ENCODE measurements at places on chromosomes 2 and 18. TPM values are rescaled to one million over a fixed set of nuclear protein-coding genes. Genes with fewer than 3 reads are reported as not detected.

GRCh38 chr2:21544392-21544791 lies 420.6 kb downstream of the TDRD15 start:
- DNase-seq = no peak

DNA sequence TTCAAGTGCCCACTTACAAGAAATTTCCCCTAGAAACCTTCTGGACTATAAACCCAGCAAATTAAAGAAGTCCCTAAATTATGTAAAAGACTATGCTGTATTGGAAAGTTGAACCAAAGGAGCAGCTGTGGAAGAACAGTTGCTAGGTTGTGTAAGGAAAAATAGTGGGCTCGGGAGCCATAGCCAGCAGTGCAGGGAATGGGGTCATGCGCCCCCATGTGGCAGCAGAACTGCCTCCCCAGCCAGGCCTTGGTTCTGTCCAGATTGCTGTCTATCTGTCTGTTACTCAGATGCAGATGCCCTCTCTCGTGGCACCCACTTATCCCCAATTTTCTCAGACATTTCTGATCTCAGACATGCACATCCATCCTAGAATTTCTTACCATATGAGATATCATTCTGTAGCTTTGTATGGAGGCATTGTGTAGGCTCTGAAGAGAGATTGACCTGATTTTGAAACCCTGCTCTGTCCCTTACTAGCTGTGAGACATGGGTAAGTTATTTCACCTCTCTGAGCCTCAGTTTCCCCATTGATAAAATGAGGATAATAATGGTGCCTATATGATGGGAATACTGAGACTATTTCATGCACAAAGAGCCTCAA lies 258.3 kb downstream of the SS18 start:
- DNase-seq = peak; percentile 11

DNA sequence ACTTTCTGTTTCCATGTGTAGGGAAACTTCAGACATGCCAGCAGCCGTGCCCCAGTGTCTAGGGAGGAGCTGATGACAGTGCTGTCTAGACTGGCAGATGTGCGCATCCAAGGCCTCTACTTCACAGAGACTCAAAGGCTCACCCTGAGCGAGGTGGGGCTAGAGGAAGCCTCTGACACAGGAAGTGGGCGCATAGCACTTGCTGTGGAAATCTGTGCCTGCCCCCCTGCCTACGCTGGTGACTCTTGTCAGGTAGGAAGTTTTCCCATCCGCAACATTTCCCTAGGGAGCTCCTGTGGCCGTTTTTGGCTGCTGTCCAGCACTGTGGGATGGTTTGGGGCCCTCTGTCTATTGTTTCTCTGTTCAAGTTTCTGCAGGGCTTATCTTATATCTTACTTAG lies 143.1 kb upstream of the TTC39C start:
- DNase-seq = no peak

DNA sequence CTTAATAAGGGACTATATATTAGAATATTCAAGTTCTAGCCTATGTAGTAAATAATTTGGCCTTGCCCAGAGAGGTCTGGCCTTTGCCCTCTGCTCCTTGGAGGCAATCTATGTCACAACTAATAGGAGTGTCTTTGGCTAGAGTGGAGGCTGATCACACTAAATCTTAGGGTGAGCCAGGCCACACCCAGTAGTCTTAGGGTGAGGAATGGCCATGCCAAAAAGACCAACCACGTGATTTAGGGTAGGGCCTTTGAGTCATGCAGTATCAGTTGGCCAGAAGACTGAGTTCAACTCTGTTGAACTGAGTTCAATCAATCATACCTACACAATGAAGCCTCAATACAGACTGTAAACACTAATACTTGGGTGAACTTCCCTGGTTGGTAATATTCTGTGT lies 26.0 kb upstream of the FLACC1 start:
- DNase-seq = no peak

- DNase-seq = no peak
Measured at GRCh38 chr2:215683295-215683694, 247.4 kb upstream of the FN1 start.

- no peak for DNase-seq
Measured at GRCh38 chr18:70559446-70559845, 270.6 kb downstream of the SOCS6 start.

DNA sequence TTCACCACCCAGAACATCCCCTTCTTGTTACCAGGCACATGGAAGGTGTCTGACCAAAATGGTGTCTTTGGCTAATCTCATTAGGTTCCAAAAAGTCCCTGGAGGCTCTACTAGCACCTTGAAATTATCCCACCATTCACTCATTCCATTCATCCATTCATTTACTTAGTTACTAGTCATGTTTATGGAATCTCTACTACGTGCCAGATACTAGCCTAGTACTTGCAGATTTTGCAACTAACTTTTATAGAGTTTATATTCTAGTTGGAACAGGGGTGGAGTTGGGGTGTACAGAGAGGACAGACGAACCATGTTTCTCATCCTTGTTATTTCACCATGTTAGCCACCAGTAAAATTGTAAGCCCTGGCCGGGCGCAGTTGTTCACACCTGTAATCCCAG lies 4.0 kb upstream of the NOP58 start:
- no peak for DNase-seq

DNA sequence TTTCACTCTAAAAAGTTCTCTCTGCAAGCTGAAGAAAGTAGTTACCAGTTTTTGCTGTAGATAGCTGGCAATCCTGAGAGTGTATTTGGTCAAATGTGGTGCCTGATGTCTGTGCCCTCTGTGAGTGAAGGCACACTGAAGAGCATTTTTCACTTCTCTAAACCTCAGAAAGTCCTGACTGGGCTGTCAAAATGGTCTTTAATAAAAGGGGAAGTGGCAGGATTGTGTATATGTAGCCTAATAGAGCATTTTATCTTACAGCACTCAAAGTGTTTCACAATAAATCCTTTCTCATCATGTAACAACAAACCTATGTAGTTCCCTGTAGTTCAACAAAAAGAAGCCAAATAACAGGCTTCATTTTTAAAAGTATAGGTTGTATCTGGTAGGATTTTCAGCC lies 1552.3 kb upstream of the SLC39A10 start:
- no peak for DNase-seq

The SLC38A11 gene
- total RNA-seq = not detected

DNA sequence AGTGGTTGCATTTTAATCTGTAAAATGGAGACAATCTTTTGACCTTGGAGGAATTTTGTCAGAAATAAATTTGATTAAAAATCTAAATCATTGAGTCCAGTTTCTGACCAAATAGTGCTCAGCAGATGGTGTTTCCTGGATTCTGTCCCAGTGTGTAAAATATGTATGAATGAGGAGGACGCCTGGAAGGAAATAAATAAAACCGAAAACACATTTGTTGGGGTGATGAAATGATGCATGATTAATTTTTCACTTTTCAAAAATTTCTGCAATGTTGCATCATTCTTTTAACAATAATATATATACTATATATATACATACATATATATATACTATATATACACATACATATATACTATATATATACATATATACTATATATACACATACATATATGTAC lies 261.1 kb upstream of the TRIB2 start:
- DNase-seq = no peak

DNA sequence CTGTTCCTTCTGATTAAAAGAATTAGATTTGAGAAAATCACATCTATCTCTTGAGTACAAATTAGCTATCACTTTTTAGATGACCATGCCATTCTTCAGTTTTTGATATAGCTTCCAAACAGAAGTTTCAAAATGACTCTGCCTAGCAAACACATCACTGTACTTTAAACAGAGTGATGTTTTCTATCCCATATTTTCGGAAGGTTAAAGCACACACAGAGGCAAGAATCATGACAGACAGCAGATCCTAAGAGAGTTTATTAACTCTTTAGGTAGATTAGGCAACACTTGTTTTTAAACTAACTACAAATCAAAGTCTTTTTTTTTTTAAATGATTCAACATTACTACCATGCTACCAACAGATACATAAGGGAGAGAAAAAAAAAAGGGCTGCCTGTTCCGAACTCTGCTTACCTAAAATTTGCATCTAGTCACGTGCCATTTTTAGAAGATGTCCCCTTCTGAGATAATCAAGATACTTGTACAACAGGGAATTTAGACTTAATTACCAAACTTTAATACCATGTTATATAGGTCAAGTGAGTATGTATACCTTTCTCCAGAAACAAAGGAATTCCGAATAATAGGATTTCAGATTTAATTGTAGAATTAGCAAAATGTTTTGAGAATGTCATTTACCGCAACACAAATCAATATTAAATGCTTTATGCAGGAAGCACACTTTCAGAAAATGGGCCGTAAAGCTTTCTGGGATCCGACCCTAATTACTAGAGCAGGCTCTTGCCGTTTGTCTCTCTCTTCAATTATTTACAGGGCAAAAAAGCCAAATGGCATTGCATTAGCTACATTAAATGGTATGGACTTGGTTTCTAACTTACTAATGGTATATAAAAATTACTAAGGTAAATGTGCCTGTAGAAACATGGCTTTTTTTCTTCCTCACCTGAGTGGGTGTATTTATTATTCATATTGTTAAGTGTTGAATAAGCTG lies 2.6 kb downstream of the RBMS1 start:
- DNase-seq = no peak

DNA sequence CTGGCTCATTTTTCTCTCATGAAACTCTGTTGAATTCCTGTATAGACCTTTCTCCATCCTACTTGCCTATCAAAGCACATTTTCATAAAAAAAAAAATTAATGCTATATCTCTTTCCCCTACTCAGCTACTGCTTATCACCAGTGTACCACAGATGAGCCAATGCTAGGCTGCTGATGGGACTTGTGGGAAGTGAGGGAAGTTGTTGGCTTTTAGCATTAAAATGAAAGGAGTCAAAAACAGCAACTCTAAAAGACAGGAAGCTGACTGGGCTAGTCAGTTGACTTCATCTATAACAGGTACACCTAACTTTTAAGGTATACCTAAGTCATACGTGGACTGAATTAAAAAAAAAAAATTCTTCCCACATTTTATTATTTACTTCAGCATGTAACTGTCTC lies 102.1 kb downstream of the FAM117B start:
- DNase-seq = no peak

GRCh38 chr2:32008805-32009515 lies 1.8 kb downstream of the MEMO1 start:
- DNase-seq = no peak

The DLX1 gene
- total RNA-seq = 0.07 TPM

DNA sequence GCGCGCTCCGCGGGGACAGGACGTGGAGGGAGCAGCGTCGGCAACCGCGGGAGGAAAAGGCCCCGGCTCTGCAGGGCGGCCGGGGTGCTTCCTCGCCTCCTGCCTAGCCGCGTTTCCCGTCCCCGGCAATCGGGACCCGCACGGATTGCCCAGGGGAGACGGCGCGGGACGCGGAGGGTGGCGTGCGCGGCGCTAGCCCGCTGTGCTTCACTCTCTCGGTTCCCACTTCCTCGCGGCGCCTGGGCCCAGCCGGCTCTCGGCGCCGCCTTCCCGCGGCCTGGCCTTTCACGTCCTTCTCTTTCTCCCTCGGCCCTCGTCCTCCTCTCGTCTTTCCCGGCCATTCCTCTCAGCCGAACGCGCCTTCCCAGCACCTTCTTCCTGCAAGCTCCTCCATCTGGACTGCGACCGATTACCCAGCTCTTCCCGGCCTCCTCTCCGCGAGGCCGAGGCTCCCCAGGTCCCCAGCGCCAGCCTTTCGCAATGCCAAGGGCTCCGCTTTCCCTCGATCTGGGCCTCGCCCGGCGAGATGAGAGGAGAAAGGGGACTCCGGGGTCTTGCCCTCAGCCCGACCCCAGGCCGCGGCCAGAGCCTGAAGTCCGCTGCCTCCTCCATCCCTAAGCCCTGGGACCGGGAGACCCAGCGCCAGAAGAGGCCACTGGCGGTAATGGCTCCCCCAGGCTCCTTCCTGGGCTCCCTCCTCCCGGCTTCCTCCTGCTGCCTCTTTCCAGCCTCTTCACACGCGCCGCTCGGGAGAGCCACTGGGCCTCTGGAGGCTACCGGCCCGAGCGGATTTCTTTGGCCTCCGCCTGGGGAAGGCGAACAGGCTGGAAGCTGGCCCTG lies 34.3 kb upstream of the ATP6V1B1 start:
- DNase-seq = no peak

The ZNF24 gene
- 43.7 TPM for total RNA-seq

DNA sequence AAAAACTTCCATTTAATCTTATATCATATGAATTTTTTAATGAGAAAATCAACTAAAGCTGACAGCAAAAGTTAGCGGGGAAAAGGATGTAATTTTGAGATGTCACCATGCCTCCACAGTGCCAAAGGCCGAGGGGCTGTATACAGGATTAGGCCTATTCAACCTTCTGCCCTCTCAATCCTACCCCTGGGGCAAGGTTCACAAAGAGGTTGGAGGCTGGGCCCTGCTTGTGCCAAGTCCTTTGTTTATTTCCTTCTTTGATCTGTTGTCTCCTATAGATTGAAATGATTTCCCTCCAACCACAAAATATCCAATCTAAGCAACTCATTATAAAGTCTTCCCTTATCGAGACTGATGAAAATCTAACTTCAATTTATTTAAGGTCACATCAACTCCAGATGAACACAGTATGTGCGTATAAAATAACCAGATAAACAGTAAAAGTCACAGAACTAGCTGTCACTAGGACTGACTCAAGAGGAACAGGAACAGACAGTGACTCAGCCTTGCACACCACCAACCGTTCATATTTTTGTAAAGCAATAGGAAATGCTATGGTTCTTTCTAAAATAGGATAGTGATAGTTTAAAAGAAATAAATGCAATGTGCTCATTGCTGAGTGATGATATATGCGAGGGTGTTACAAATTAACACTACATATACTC lies 95.8 kb downstream of the SLC25A12 start:
- peak; percentile 37 for DNase-seq

DNA sequence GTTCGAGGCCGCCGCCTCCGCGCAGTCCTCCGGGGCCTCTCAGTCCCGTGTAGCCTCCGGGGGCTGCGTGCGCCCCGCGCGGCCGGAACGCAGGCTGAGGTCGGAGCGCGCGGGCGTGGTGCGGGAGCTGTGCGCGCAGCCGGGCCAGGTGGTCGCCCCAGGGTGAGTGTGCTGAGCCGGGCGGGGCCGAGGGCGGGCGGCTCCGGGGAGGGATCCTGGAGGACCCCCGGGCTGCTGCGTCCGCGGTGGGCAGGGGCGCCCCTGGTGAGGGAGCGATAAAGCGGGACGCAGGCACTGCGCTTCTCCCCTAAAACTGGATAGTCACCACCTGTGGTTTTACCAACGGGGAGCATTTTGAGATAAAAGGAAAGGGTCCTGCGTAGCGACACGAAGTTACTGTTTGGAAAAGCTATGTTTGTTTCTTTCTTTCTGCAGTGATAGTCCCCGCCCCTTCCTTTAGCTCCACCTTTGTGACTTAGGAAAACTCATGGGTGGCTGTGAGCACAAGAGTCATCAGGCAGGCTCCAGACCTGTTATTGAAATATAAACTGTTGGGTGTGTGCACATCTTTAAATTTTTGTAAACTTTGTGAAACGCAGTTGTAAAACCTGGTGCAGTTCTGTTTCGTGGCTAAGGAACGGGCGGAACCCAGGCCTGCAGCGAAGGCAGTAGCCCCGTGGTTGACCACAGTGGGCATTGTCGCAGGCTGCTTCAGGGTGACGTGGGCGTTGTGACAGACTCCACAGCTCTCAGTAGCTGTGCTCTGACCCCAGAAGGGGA lies 687 bp downstream of the CTDP1 start:
- no peak for DNase-seq

DNA sequence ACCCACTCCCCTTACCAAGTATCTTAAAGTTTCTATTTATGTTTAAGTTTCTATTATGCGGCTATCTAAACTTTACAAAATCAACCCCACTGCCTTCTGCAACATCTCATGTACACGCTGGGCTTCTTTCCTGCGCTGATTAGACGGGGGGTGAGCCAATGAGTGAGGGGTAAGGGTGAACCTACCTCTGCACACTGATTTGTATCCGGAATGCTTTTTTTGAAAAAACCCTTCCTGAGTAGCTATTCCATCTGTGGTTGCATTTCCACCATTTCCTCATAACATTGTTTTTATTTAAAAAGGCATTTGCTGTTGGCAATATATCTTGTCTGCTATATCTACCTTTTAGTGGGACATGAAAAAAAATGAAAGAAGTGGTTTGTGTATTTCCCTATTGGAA lies 6.3 kb downstream of the ALPG start:
- no peak for DNase-seq
